Fibroblast of pulmonary artery (primary cell): ENCODE measurements at places on chromosomes 2 and 18.

- DNase-seq: peak; percentile 81
Measured at GRCh38 chr18:9951022-9951859, 37.4 kb downstream of the VAPA start.

DNA sequence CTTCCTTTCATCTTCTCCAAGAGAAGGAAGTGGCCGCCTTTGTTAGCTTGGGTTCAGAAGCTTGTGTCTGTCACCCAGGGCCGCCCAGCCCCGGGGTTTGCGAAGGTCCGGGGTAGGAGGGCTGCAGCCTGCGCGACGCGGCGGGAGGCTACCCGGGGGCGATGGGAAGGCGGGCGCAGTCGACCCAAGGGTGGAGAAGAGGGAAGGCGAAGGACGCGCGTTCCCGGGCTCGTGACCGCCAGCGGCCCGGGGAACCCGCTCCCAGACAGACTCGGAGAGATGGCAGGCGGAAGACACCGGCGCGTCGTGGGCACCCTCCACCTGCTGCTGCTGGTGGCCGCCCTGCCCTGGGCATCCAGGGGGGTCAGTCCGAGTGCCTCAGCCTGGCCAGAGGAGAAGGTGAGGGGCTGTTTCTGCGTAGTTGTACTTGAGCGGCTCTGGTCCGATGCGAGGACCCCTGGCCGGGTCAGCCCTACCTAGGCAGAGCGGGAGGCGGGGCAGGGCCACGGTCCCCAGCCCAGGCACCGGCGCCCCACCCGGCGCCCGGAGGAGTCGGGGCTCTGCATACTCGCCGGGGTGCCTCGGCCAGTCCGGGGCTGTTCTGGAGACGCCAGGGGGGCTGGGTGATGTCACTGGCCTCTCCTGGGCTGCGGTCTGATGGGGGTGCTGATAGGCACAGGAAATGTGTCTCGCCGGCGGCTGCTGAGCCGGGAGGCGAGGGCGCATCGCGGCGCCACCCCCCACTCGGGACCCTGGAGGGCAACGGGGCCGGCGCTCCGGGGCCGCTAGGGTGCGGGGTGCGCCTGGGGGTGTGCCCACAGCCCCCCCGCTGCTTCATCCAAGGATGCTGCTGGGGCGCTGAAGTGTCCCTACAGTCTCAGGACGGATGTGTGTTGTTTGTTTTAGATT lies at the start of gene QPCT:
Gene QPCT (plus strand): TSS at position 178 of the 909 bp plus-strand sequence. CDS start 102 bp downstream, at position 280.
- peak; percentile 14 for DNase-seq

- no peak for DNase-seq
Measured at GRCh38 chr2:17229414-17229813, 288.8 kb downstream of the RAD51AP2 start.

GRCh38 chr2:110157153-110157793 lies 41.7 kb upstream of the MALL start:
- peak; percentile 88 for DNase-seq

DNA sequence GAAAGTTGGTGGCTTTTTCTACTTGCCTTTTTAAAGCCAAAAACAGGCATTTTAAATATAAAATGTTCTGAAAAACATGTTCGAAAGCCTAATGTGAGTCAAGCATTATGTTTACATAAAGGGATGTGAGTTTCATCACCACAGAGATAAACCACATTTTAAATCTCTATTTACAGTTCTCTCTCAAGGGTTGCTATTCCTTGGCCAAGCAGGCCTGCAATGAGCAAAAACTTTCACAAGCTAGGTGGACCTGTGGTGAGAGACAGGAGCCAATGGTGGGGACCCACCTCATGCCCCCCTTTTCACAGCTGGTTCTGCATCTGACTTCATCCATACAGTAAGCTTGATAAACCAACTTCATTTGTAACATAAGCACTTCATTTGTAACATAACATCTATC lies 65.1 kb downstream of the CUL3 start:
- DNase-seq: peak; percentile 78

DNA sequence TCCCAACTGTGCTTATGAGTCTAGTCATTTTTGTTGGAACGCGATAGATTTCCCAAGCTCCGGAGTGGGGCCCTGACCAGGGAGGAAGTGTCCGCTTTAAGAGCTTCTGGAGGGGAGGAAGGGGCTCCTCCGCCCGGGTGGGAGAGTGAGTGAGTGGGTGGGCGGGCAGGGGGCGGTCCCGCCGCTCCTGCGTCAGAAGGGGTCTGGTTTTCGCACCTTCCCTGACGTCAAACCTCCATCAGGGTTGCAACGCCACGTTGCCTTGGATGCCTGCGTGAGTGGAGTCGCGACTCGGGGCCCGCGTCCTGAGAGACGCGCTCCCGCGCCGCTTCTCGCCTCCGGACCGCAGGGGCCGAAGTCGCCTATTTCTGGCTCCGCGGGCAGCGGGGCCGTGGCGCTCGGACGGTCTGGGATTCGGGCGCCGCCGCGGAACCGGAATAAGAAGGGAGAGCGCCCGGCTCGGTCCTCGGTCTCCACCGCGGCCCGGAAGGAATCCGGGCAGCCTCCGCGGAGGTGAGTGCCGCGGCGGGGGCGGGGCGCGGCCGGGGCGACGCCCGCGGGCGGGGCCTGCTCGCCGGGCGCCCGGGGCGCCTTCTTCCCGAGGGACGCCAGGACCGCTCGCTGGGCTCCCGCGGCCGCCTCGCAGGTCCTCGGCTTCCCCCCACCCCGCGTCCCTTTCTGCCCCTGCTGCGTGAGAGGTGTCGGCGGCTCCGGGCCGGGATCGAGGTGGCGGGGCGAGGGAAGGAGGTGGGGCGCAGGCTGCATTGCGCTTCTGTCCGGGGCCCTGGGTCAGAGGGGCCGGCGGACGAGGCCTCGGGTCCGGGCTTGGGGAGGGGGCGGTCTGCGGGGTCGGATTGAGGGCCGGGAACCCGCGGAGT lies at the start of gene ZDBF2:
Gene ZDBF2 (plus strand): TSS at position 230 of the 878 bp plus-strand sequence. CDS start 7,187 bp downstream, outside the sequence.
- peak; percentile 85 for DNase-seq

GRCh38 chr2:12205086-12205485 lies 458.7 kb downstream of the LPIN1 start:
- no peak for DNase-seq

DNA sequence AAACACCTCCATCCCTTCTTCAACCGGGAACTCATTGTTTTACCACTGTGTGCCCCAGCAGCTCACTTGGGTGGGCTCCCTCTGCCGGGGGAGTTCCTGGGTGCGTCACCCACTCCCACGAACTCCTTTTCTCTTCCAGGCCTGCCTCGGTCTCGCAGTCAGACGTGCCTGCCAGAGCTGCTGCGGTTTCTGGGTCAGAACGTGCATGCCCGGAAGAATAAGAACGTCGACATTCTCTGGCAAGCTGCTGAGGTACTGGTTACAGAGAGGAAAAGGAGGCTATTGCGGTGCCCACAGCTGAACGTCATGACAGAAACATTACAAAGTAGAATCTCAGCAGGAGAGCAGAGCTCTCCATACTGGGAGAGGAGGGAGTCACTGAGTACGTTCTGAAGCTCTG lies 35.6 kb downstream of the COA5 start:
- DNase-seq: peak; percentile 54

DNA sequence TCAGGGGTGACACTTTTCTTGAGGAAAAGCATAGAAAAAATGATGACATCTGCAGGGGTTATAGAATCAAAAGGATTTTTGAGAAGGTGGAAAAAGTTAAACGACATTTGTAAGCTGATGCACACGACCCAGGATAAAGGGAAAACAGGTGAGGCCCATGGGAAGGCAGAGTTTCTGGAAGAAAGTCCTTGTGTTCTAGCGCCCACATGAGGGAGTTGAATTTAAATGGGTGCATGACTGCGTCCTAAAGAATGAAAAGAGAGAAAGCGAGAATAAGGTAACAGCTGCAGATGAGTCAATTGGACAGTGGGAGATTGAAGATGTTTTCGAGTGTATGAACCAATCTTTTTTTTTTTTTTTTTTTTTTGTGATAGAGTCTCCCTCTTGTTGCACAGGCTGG lies 158.1 kb downstream of the GALR1 start:
- DNase-seq: no peak

GRCh38 chr18:39053571-39053970 lies 1488.0 kb upstream of the CELF4 start:
- DNase-seq: no peak

- no peak for DNase-seq
Measured at GRCh38 chr2:42890791-42891355, 98.5 kb upstream of the HAAO start.

GRCh38 chr18:44198612-44199284 lies 481.9 kb upstream of the SETBP1 start:
- no peak for DNase-seq

DNA sequence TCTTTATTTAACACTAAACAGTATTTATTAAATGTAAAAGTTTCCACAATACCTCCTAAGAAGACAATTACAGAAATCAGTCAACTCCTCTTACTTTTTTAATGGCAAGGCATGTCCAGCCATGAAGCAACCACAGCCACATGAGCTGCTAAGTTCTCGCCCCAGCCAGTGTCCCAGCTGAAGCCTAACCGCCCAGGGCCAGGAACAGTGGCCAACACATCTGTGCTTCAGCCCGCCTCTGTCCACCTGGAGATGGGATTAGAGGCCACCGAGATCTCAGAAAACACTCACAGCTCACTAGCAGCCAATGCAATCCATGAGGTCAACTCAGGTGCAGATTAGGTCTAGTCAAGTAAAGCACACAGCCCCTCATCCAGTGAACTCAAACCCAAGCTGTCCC lies 40.2 kb downstream of the PID1 start:
- no peak for DNase-seq

DNA sequence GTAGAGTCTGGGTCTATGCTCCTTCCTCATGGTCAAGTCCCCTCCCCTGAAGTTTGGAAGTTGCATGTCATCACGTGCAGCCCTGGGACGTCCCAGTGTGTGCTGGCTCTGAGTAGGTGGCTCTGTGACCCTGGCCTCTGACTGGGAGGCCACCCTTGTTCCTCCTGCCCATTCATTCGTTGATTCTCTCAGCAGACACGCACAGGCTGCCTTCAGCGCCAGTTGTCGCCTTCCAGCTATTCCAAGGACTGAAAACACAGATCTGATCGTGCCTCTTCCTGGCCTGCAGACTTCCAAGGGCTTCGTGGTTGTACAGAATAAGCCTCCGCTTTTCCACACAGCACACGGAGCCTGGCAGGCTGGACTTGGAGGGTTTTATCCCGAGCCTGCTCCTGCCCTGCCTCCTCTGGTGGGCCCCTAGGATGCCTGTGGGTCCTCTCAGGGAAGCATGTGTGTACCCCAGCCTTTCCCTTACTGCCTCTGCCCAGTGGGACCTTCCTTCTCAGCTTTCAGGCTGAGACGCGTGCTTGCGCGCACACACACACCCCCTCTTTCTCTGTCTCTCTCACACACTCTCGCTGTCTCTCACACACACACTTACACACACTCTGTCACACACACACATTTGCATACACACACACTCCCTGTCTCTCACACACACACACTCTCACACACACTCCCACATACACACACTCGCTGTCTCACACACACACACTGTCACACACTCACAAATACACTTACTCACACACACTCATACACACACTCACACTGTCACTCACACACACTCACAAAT lies 17.7 kb downstream of the SH3BP4 start:
- no peak for DNase-seq

DNA sequence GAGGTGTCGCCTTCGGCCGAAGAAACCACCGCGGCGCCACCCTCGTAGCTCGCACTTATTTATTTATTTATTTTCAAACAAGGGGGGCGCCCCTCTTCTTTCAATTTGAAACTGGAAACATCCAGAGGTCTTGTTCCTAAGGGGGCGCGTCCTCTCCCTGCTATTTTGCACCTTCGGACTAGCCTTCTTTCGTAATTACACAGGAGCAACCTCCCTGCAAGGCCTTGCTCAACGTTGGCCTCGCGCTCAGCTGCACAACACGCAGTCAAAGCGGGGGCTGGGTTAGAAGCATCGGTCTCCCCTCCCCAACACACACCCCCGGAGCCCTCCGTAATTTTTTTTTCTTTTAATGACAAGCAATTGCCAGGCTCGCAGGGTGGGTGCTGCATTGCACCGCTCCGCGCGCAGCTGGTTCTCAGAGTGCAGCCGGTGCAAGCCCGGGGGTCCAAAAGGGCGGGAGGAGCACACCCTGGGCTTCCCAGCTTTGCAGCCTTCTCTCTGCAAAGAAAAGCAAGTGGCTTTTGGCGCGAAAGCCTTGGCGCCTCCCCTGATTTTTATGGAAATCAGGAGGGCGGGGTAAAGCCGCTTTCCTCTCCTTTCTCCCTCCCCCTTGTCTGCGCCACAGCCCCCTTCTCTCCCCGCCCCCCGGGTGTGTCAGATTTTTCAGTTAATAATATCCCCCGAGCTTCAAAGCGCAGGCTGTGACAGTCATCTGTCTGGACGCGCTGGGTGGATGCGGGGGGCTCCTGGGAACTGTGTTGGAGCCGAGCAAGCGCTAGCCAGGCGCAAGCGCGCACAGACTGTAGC lies at the start of gene MYCN:
Gene MYCN (plus strand): TSS at position 697 of the 807 bp plus-strand sequence. CDS start 1,515 bp downstream, outside the sequence.
- DNase-seq: peak; percentile 42

DNA sequence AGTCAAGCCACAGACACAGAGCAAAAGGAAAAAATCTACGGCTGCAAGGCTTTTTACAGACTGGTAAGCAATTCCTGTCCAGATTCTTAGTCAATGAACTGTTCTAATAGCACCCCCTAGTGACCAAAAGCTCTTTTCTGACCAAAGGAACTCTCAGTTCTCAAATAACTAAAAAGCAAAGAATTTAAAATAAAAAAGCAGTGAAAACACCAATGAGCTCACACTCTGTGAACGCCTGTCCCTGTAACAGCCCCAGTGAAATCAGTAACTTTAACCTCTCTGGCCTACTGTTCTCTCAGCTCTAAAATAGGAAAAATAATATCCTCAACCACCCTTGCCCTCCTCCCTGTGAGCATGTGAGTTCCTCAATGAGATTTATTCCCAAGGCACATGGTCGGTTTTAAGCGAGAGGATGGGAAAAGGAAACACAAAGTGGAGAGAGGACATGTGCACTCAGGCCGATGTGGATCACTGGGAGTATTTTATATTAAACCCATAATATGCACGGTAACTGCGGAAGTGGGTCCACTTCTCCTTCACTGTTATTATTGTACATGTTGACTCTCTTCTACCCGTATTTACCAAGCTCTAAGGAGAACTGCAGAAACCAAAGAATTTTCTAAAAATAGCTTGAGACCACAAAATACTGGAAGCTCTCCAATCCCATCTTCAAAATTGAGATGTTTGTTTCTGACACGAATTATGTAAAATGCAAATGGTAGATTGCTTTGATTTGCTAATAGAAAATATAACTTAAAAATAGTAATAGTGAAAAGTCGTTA lies 128.5 kb downstream of the STK39 start:
- peak; percentile 87 for DNase-seq

- DNase-seq: no peak
Measured at GRCh38 chr2:202038471-202039277, 5.0 kb downstream of the FZD7 start.

GRCh38 chr18:43876286-43876685 lies 599.0 kb upstream of the SYT4 start:
- DNase-seq: no peak

- DNase-seq: no peak
Measured at GRCh38 chr2:109137616-109138015, 8.6 kb downstream of the SH3RF3 start.
